ENCODE measurements at places on chromosomes 12 and 14.

DNA sequence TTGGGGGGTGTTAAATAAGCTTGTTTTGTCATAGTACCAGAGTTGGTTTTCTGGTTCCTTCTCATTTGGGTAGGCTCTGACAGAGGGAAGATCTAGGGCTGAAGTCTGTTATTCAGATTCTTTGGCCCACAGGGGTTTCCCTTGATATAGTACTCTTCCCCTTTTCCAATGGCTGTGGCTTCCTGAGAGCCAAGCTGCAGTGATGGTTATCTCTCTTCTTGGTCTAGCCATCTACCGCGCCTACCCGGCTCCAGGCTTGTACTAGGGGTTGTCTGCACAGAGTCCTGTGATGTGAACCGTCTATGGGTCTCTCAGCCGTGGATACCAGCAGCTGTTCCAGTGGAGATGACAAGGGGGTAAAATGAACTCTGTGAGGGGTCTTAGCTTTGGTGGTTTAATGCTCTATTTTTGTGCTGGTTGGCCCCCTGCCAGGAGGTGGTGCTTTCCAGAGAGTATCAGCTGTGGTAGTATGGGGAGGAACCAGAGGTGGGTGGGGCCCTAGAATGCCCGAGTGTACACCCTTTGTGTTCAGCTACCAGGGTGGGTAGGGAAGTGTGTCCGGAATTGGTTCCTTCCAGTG, 209.7 kb downstream of the GPHN start:
- DNase-seq: no peak

GRCh38 chr12:125283521-125283920, 218.3 kb downstream of the AACS start:
- no peak for DNase-seq

GRCh38 chr12:114678718-114679117, 5.3 kb downstream of the TBX3 start:
- DNase-seq: no peak

DNA sequence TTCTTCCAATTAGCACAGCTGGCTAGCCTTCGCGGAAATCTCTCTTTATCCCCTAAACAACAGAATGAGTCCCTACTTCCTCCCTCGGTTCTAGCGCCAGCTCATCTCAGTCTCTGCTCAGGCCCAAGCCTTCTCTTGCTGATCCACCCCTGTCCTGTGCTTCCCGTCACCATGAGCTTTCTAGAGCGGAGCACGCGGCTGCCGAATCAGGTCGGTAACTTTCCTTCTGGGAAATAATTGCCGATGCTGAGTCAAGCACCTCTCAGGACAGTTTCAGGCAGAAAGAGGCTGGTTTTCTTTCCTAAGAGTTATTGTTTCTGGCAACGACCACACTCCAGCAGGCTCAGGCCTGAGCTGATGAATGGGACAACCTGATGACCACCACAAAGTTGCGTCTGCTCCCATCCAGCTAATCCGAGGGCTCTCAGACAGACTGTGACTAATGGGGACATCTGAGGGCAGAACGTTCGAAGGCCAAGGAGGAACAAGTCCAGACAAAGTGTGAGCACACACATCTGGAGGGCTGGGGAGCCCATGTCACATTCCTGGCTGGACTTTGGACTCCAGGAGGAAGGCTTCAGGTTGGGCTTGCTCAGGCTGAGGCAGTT, 13.6 kb upstream of the GPR68 start:
- peak; percentile 41 for DNase-seq

GRCh38 chr12:108696111-108696995, 35.0 kb downstream of the CORO1C start:
- DNase-seq: peak; percentile 99

DNA sequence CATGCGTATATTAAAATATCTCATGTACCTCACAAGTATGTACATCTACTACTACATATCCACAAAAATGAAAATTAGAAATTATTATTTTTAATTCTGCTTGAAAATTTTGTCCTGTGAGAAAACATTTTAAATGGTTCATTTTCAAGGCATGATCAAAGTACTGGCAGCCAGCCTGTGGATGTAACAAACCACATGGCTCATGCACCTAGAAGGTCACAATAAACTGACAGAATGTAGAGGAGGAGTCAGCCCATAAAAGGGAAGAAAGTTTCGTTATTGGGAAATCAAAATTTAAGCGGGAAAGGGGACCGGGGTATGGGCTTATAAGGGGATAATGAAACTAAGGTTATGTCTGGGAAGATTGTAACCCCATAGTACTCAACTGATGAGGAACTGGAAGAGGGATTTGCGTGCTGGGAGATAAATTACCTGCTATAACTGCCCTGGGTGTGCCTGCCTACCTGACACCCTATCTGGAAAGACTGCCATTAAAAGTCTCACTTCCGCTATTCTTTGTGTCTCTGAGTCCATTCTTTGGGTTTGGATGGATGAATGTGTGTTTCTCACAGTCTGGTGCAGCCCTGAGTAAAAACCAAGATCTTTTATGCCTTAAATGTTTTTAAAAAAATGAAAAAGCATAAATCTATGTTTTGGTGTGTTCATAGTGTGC, 62.2 kb upstream of the PCED1B start:
- DNase-seq: no peak
